Stimulated activated CD4-positive, alpha-beta T cell treated with anti-CD3 and anti-CD28 coated beads, Interleukin-2, amount 100 ng/mL, for 24 hours (primary cell): ENCODE measurements at places on chromosomes 4 and X.

- DNase-seq: no peak
These were observed 7.8 kb upstream of the WDR1 start for GRCh38 chr4:10124167-10124930.

GRCh38 chrX:13533726-13534125 lies 35.7 kb upstream of the EGFL6 start:
- no peak for DNase-seq

DNA sequence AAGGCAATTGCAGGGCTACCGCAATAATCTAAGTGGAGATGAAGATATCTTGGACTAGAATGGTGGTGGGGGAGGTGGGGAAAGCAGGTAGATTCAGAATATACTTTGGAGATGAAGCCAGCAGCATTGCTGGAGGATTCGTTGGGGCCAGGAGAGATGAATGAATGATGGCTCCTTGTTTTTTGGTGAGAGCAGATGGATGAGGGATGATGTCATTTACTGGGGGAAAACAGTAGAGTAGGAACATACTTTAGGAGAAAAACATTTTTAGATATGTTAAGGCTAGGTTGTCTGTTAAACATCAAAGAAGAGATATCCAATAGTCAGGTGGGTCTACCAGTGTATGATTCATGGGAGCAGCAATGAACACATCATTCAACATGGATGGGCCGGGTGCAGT lies 5.8 kb downstream of the CCDC110 start:
- DNase-seq: no peak

DNA sequence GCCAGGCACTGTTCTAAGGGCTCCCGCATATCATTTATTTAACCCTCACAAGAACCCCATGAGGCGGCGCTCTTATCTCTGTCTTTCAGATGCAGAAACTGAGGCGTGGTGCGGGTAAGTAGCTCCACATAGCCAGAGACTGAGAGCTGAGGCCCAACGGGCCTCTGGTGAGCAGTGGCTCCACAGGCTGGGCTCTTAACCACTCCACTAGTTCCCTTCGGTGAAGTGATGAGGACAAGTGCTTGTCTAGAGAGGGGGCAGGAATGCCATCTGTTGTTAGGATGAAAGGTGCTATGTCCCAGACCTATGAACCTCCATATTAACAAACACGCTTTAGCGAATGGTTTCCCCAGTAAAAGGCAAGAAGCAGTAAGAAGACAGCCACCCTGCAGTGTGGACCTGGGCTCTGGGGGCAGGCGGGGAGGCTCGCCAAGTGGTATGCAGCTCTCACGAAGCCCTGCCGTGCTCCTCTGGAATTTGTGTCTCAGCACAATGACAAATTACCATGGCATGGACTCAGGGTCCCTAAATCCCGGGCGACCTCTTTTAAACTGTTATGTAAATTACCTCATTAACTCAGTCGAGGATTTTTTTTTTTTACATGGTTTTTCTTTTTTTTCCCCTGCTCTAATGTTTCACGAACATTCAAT lies 20.9 kb upstream of the S100G start:
- no peak for DNase-seq

- no peak for DNase-seq
These were observed 114.4 kb downstream of the SH3RF1 start for GRCh38 chr4:169156392-169156791.

GRCh38 chr4:156663663-156664062 lies 307.9 kb downstream of the PDGFC start:
- no peak for DNase-seq

- no peak for DNase-seq
These were observed 48.7 kb upstream of the SLC4A4 start for GRCh38 chr4:71290074-71290473.

- DNase-seq: no peak
These were observed 185.2 kb upstream of the RPS6KA3 start for GRCh38 chrX:20451929-20452328.

DNA sequence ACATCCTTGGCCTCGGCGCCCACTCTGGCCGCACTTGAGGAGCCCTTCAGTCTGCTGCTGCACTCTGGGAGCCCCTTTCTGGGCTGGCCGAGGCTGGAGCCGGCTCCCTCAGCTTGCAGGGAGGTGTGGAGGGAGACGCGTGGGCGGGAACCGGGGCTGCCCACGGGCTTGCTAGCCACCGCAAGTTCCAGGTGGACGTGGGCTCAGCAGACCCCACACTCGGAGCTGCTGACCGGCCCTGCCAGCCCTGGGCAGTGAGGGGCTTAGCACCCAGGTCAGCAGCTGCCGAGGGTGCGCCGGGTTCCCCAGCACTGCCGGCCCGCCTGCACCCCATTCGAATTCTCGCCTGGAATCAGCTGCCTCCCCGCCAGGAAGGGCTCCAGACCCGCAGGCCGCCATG lies 1892.3 kb upstream of the PCDH7 start:
- DNase-seq: no peak

GRCh38 chrX:30971774-30972603 lies 82.9 kb upstream of the TAB3 start:
- peak; percentile 18 for DNase-seq

DNA sequence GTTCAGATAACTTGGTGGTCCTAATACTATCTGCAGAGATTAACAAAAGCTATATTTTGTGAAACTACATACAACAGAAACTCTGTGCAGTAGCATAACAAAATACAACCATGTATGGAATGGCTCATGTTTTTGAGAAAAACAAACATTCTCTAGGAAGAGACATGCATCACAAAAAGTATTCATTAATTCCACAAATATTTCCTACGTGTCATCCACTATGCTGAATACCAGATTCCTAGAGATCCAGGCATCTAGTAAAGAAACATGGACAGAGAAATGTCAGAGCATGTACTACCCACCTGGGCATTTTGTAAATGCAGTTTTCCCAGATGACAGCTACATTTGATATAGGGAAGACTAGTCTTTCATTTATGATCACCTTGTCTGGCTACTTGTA lies 248.1 kb downstream of the OPHN1 start:
- no peak for DNase-seq
